Mucosa of descending colon (tissue), 3 donors: ENCODE measurements at places on chromosomes 11 and 22. TPM values are rescaled to one million over a fixed set of nuclear protein-coding genes. Genes with fewer than 3 reads are reported as not detected.

Gene KRTAP5-10
- not detected for total RNA-seq

Gene RAB38
- total RNA-seq: 1.1 TPM

DNA sequence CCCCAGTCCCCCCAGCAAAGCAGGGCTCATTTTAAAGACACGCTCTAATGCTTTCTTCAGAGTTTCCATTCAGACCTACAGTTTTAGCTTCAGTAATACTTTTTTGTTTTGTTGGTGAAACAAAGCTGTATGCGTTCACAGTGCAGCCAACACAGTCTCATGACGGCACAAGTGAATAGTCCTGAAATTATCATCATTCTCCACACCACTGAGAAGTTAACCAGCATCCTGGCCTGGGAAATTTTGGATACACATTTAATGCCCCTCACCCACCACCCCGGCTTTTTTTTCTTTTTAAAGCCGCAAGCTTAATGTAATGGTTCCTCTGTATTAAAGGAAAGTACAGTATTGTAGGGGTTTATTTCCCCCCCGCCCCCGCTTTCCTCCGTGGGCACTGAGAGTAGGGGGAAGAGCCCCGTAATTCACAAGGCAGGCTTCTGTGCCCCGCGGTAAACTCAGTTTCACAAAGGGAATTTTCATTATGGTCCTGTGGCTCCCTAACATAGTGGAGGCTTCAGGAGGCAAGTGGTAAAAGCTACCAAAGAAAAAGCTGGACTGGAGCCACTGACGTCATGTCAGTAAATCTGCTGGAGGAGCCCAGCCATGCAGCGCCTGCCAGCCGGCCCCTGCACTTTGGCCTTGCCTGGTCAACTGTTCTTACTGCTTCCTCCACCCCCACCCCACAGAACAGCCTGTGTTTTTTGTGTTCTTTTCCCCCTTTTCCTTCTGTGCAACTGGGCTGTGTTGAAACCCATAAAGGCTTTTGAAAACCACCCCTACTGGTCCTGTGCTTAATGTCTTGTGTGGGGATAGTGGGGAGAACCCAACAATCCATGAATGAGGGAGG lies 18.2 kb downstream of the TEAD1 start:
- DNase-seq: peak; percentile 86

DNA sequence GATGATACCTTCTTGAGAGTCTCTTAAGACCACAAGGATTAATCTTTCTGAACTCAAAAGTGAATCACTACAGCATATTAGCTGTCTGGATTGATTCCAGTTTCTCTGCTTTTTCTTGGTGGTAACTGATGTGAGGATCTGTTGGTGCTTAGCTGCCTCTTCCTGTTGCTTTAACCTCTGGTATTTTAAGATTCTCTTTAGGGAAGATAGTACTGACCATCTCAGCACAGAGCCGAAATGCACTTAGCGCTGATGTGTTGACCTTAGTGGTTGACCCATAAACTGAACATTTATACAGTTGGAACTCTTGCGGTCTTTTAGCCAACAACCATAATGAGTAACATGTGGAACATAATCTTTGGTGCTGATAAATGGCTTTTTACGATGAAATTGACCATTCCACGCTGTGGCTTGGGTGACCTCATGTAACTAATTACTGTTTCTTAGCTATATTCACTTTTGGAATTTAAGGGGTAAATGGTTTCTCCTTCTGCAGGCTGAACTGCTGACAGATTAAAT lies 33.7 kb downstream of the APLP2 start:
- no peak for DNase-seq

DNA sequence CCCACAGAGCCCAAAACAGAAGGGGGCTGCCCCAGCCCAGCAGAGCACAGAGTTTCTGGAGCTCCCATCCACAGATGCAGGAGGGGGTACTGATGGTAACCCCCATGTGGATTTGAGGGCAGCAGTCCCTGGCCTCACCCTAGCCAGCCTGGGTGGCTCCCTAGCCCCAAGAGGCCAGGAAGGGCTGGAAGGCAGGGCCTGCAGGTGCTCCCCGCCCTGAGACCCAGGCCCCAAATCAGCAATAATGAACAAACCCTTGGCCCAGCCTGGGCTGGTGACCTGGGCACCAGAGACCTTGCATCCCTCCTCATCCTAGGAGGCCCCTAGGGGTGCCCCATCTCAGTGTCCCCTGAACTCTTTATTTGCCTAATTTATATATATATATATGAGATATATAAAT lies 61.6 kb downstream of the MORC2 start:
- DNase-seq: peak; percentile 25

DNA sequence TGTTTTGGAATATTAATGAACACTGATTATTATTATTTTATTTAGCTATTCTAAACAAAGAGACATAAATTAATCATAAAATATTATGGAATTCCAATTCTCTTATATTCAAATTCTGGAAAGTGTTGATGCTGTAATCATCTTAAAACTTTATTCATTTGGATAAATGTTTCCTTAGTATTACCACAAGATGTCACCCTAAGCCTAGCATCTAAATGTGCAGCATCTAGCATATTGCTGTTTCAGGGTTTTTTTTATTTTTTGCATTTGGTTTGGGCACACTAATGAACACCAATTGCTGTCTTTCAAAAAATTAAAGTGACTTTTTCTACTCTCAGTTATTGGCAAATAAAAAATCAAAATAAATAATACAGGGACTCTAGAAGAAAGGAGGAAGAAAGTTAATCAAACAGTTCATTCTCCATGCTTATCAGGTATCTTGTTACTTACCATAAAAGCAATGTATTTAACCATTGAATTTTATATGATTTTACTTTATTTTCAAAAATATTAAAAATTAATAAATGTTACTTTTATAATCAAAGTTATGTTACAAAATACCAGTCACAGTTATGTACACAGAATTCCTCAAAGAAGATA lies 31.8 kb downstream of the DLG2 start:
- no peak for DNase-seq

DNA sequence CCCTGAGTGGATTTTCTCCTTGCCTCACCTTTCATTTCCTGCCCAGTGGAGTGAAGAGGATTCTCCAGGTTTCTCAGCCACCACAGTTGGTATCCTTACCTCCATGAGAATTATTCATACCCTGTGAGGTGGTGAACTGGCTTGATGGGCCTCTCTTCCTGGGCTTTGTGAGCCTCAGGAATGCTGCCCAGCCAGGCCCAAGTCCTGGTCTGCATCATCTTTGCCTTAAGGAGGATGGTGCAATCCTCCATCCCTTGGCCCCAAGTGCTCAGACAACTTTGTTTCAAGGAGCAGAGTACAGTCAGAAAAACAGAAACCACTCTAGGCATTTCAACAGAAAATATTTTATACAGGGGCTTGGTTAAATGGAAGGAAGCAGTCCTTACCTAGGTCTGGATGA lies 114.2 kb upstream of the CADM1 start:
- no peak for DNase-seq

DNA sequence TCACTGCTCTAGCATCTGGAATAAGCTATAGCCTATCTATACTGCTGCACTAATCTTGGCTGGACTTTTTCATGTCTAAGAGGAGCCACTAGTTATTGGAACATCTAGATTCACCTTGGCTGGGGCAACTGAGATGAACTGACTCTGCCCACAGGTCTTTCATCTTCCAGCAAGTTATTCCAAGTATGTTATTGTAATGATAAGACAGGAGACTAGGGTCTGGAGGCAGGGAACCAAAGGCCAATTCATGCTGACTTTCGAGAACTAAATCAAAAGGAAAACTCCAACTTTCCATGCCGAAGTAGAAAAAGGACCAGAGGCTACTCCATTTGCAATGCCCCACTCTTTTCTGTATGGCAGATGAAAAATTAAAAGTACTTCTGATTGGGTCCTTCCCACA lies 1243.0 kb upstream of the RAG2 start:
- no peak for DNase-seq

DNA sequence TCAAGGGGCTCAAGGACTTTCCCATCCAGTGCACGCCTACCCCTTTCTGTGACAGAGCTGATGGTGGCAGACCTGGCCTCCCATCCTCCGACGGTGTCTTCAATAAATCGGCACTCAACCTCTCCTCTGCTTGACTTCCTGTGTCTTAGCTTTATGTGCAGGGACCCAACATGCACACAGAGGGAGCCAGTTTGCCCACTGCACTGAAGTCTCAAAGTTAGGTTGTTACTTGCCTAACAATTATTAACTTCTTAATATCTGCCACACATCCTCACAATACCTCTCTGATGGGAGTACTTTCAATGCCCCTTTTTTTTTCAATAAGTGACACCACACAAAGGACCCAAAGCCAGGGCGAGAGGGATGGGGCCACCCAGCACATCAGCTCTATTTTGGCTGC lies 3.6 kb downstream of the IZUMO1R start:
- no peak for DNase-seq

Gene RAG1
- 1.9 TPM for total RNA-seq

GRCh38 chr11:62889484-62890437 lies 9.1 kb downstream of the SLC3A2 start:
- DNase-seq: peak; percentile 63

- peak; percentile 52 for DNase-seq
These were observed 330 bp downstream of the SLC5A1 start for GRCh38 chr22:32043391-32043790.

DNA sequence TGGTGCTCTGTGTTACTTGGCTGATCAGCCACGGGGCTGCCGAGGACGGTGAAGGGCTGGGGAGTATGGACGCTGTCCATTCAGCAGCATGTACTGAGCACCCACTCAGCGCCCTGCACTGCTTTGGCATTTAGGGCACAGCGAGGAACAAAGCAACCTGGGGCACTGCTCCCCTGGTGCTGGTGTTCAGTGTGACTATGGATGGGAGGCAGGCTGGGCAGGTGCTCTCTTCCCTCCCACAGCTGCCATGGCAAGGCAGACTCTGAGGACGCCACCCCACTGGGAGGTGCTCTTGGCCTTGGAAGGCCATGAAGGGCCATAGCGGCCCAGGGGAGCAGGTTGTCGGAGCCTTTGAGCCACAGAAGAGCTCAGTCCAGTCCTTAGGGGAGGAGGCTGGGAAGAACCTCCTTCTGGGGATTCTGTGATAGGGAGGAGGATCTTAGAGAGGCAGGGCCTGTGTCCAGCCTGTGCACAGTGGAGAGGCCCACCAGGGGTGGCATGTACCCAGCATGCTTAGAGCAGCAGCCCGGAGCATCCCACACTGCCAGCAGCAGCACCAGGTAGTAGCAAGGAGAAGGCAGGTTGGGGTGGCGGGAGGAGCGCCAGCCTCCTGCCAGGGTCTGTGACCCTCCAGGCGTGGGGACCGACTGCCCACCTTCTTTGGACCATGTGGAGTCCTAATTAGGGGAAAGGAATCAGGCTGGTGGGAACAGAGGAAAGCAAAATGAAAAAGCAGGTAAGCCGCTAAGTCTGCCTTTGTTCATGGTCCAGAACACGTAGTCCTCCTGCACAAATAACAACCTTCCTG lies 141.8 kb downstream of the MPPED1 start:
- DNase-seq: no peak

Gene ZBED5
- total RNA-seq: 42.6 TPM

- DNase-seq: no peak
These were observed 7.3 kb upstream of the DDB2 start for GRCh38 chr11:47207459-47207858.

Gene USH1C
- 229 TPM for total RNA-seq

DNA sequence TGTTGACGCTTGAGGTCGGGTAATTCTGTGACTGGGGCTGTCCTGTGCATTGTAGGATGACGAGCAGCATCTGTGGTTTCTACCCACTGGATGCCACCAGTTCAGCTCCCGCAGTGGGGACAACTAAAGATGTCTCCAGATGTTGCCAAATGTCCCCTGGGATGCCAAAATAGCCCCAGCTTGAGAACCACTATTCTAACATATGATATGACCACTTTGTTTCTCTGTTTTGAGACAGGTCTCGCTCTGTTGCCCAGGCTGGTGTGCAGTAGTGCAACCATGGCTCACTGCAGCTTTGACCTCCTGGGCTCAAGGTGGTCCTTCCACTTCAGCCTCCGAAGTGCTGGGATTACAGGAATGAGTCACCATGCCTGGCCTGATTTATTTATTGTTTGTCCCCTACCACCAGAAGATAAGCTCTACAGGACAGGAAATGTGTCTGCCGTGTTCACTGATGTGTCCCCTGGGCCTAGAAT lies 4.4 kb upstream of the MEN1 start:
- DNase-seq: no peak

Gene TNNI2
- not detected for total RNA-seq

DNA sequence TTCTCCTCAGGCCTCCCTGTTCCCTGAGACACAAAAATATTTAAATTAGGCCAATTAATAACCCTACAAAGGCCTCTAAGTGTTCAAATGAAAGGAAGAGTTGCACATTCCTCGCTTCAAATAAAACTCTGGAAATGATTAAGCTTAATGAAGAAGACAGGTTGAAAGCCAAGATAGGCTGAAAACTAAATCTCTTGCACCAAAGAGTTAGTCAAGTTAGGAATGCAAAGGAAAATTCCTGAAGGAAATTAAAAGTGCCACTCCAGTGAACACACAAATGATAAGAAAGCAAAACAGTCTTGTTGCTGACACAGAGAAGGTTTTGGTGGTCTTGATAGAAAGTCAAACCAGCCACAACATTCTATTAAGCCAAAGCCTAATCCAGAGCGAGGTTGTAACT lies 574.4 kb downstream of the OPCML start:
- no peak for DNase-seq

Gene AHNAK
- 535 TPM for total RNA-seq

GRCh38 chr11:121767433-121767832 lies 314.7 kb upstream of the SORL1-AS1 start:
- DNase-seq: no peak

DNA sequence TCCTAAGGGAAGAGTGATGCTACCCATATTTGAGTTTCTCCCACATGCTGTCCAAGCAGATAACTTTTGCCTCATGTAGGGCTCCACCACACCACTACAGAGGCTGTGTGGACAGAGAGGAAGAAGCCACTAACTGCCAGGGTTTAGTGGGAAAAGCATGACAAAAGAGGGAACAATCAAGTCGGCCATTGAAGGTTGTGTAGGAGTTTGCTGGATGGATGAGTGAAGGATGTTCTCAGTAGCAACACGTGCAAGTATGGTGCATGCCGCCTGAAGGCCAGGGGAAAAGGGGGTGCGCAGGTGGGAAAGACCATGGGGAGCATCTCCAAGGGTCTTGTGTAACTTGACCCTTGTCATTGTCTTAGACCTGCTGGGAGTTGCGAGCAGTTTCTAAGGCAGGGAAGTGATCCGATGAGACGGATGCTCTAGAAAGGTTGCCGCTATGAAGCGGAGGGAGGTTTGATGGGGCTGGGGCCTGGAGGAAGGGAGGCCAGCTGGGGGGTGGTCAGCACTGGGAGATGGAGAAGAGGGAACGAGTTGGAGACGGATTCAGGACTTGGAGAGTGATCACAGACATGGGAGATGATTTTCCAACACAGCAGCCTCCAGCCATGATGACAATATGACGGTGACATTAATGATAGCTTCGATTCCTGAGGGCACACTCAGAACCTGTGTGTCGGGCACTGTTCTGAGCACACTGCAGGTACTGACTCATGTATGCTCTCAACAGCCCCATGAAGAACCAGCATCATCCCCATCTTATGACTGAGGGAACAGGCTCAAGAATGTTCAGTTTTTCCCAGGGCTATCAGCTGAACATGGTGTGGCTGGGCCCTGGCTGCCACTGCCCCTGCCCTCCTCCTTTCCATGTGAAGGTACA lies 53.7 kb downstream of the CD6 start:
- DNase-seq: no peak

Gene PGGHG
- 21.2 TPM for total RNA-seq

GRCh38 chr11:284105-285020 lies 4.6 kb upstream of the PGGHG start:
- peak; percentile 1 for DNase-seq

Gene KCNE3
- total RNA-seq: 27.5 TPM

- DNase-seq: no peak
These were observed 3.2 kb upstream of the POGLUT3 start for GRCh38 chr11:108501396-108501795.

GRCh38 chr11:119878990-119879389 lies 150.0 kb upstream of the NECTIN1 start:
- peak; percentile 34 for DNase-seq

- DNase-seq: no peak
These were observed 25.8 kb upstream of the PPFIA1 start for GRCh38 chr11:70244698-70245097.
